ENCODE measurements at places on chromosomes 3 and 15.

- H3K27ac ChIP-seq, result peak overlapping the region; percentile 99
- no peak for DNase-seq
- H3K4me3 ChIP-seq, result no peak overlapping the region
- no peaks in the 10 kb centered on the region for H3K36me3 ChIP-seq
- peaks cover 38% of the 10 kb centered on the region for H3K4me1 ChIP-seq
- no peaks in the 10 kb centered on the region for H3K27me3 ChIP-seq
Observed at GRCh38 chr3:71585887-71586809, 2.6 kb upstream of the FOXP1 start.

- no peaks in the 10 kb centered on the region for H3K27me3 ChIP-seq
- DNase-seq, result peak; percentile 45
- peak overlapping the region; percentile 54 for H3K27ac ChIP-seq
Observed at GRCh38 chr15:36156879-36157427, 422.5 kb upstream of the CDIN1 start.

DNA sequence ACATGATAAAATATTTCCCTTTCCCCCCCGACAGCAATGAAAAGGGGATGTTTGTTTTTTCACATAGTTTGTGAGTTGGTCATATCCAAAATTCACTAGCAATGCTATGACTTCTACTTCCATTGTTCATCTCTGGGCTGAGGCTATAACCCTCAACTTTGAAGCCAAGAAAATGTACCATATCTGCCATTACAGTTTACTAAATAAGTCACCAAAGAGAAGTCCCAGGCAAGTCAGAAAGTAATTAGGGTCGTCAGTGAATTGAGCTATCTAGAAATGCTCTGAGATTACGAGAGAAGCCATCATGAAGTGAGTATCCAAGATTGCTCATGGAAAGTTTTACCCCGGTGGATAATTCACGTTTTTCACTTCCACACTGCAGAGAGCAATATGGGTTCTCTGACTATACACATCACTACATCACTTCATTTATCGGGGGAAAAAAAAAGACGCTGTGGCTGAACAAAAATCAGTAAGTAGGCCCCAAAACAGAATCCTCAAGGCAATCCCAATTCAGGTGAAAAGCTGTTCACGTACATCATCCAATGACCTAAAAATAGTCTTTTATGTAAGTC, 1.4 kb downstream of the PEAK1 start:
- DNase-seq, result no peak
- H3K36me3 ChIP-seq, result no peaks in the 10 kb centered on the region
- peaks cover 85% of the 10 kb centered on the region for H3K4me1 ChIP-seq
- peak overlapping the region; percentile 97 for H3K4me3 ChIP-seq

DNA sequence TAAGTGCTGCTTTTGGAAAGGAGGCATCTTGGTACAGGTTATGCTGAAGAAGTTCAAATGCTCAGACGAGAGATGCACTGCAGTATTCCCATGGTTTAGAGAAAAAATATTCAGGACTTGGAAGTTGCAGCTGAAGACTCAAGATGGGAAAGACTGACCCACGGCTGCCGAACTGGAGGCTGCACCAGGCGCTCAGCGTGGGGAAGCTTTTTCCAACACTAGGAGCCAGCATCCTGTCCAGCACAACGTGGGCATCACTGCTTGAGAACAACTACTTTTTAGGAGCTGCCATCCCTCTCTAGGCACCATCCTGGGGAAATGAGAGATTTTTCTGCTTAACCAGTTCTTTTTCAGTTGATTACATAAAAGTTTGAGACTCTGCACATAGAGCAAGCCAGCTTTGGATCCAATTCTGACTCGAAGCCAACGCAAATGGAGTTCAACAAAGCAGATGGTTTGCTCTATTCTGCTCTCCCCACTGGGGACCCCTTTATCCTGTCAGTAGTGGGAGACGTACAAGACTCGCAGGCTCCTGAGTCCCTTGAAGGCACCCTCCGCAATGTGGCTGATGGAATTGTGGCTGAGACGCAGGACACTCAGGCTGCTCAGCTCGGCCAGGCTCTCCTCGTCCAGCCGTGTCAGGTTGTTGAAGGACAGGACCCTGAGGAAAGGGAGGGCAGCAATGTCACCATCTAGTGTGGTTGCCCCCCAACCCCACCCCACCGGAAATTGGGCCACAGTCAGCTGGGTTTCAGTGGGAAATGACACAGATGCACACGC, 93.8 kb downstream of the LRIG1 start:
- H3K4me3 ChIP-seq, result no peak overlapping the region
- no peak for DNase-seq
- peaks cover 56% of the 10 kb centered on the region for H3K36me3 ChIP-seq
- H3K27me3 ChIP-seq, result no peaks in the 10 kb centered on the region
- H3K4me1 ChIP-seq, result peaks cover 76% of the 10 kb centered on the region

DNA sequence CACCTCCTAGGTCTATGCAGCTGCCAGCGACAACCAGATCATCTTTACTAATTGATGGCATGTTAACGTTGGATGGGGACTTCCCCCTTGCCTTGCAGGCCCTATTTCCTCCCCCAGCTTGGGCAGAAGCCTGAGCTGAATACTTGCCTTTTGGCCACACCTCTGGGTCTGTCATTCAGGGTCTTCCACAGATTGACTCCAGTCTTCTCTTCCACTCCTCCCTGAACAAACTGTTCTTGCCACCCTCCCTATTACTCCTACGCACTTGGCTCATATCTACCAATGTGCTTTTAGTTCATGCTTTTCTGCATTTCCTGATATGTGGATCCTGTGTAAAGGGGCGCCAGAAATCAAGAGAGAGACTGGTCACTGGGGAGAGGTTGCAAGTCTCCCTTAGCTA, 73.5 kb downstream of the DNASE1L3 start:
- no peak for DNase-seq
- no peak overlapping the region for H3K4me3 ChIP-seq
- peaks cover 87% of the 10 kb centered on the region for H3K36me3 ChIP-seq
- H3K27ac ChIP-seq, result no peak overlapping the region

GRCh38 chr15:59668556-59668955, 11.2 kb upstream of the GTF2A2 start:
- no peak for DNase-seq
- H3K4me3 ChIP-seq, result no peak overlapping the region
- peaks cover 79% of the 10 kb centered on the region for H3K36me3 ChIP-seq
- H3K27ac ChIP-seq, result no peak overlapping the region
- no peaks in the 10 kb centered on the region for H3K27me3 ChIP-seq

GRCh38 chr15:48720646-48721045, 75.1 kb upstream of the FBN1 start:
- H3K4me3 ChIP-seq, result no peak overlapping the region
- peak overlapping the region; percentile 59 for H3K27ac ChIP-seq
- DNase-seq, result no peak
- H3K36me3 ChIP-seq, result peaks cover 3% of the 10 kb centered on the region
- H3K27me3 ChIP-seq, result no peaks in the 10 kb centered on the region
- no peaks in the 10 kb centered on the region for H3K4me1 ChIP-seq

DNA sequence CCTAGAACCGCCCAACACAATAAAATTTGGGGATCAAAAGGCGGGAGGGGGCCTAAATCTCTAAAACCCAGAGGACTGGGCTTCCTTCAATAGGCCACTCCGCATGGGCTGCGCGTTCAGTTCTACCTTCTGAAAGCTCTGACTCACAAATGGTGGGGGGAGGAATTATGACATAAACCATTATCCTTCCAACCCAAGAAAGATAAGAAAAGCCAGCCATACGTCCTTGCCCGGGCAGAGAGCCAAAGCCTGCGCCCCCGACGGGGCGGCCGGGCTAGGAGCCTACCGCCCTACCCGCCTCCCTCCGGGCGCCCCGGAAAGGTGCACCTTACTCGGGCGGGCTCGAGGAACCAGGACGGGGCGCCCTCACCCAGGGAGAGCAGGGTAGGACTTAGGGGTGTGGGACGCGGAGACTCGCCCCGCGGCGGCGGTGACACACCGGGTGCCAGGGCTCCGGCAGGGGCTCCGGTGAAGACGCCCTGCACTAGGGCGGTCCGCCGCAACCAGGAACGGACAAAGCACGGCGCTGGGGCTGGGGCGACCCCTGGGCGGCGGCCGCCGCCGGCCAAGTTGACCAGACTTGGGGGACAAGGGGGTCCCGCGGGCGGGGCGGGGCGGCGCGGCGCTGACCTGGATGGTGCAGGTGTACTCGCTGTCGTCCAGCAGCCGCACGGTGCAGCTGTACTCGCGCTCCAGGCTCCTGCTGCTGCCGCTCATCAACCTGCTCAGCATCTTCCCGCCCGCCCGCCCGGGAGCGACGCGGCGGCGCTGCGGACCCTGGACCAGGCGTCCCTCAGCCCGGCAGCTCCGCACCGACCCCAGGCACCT, 534 bp downstream of the FRMD5 start:
- peaks cover 78% of the 10 kb centered on the region for H3K27me3 ChIP-seq
- H3K36me3 ChIP-seq, result no peaks in the 10 kb centered on the region
- peak overlapping the region; percentile 64 for H3K27ac ChIP-seq
- peak; percentile 18 for DNase-seq

DNA sequence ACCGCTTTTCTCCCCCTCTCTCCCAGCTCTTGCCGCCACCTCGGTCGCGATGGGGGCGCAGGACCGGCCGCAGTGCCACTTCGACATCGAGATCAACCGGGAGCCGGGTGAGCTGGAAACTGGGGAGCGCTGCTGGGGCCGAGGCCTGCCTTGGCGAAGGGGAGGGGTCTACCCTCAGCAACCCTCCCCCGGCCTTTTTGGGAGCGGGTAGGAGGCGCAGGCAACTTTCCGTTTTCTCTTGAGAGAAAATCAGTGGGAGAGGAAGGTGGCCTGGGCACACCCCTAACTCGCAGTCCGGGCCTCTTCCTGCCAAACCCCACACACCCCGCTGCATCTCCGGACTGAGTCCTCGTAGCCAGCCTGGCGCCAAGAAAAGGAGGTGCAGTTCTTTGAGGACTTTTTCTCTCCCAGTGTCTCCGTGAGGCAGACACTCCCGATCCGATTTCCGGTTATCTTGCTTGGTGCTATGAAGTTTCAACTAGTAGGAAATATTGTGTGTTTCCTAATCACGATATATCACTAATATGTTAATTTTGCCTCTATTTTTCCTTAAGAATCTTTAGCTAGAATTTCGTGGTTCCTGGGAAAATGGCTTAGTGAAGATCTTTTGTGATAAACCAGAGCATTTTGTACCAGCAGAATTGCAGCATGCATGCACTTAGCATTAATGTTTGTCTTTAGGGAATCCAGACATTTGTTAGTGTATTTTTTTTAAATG, 631 bp downstream of the NKTR start:
- H3K4me1 ChIP-seq, result peaks cover 58% of the 10 kb centered on the region
- H3K27ac ChIP-seq, result peak overlapping the region; percentile 99
- H3K4me3 ChIP-seq, result peak overlapping the region; percentile 93
- H3K27me3 ChIP-seq, result no peaks in the 10 kb centered on the region
- DNase-seq, result peak; percentile 72

DNA sequence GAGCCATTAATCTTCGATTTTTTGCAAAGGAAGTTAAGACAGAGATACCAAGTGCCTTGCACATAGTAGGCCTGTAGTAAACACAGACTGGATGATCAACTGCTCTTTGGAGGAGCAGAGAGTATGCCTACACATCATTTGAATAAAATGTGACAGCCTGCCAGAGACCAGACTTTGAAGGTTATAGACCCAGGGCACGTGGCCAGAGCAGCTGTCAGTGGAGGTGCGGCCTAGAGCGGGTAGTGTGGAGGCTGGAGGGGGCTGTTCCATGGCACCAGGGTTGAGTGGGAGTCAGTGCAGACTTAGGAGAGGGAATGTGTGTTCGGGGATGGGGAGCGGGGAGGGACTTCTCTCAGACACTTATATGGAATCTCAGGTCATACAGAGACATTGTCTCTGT, 80.8 kb downstream of the SMAD3 start:
- H3K4me3 ChIP-seq, result no peak overlapping the region
- no peaks in the 10 kb centered on the region for H3K36me3 ChIP-seq
- peaks cover 99% of the 10 kb centered on the region for H3K4me1 ChIP-seq
- peak; percentile 58 for DNase-seq
- H3K27me3 ChIP-seq, result no peaks in the 10 kb centered on the region

DNA sequence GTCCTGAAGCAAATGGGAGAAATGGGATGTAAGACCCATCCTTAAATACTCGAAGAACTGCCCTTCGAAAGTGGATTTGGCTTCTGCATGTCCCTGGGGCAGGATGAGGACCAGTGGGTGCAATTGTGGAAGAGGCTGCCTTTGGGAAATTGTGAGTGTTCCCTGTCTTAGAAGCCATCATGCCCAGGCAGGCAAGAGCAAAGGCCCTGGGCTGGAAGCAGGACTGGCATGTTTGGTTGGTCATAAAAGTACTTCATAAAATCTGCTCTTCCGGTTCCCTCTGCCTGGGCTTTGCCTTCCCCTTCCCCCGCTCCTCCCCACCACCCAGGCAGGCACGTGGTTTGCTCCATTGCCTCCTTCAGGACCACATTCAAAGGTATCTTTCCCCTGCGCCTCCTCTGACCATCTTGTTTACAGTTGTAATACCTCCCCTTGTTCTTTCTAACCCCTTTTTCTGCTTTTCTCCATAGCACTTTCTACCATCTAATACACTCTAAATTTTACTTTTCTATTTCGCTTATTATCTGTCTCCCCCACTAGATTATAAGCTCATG, 8.3 kb downstream of the MINAR1 start:
- no peak for DNase-seq
- no peak overlapping the region for H3K4me3 ChIP-seq
- no peaks in the 10 kb centered on the region for H3K36me3 ChIP-seq

DNA sequence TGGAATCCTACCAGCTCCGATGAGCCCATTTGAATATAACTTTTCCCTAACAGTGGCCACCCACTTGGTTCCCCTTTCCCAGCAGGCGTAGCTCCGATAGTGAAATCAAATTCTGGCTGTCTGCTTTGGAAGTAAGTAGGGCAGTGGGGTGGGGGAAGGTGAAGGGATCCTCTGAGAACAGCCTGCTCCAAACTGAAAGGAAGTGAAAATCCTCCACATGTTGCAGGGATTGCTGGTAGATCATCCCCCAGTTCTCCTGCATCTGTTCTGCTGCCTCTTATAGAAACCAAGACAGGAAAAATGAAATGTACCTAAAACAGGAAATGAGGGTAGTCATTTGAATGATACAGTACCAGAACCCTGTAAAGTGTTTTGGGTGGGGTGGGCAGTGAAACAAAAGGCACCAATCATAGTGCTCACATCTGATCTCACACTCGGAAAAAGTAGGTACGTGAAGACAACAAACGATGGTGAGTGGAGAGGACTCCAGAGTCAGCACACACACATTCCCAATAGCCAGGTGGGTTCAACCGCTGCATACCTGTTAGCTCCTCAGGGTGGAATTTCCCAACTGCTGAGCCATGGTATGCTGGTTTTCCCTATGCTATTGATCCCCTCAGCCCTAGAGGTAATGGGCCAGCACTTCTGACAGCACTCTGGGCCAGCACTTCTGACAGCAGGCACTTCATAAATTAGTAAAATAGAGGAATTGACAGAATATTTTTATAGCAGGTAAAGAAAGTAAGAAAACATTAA, 304.9 kb upstream of the ADAMTS9 start:
- H3K27ac ChIP-seq, result peak overlapping the region; percentile 34
- H3K4me1 ChIP-seq, result peaks cover 46% of the 10 kb centered on the region
- H3K36me3 ChIP-seq, result no peaks in the 10 kb centered on the region
- DNase-seq, result no peak
- peak overlapping the region; percentile 17 for H3K4me3 ChIP-seq

Measured in left ventricle myocardium inferior (tissue), 1 donor.